Stimulated activated CD8-positive, alpha-beta memory T cell treated with anti-CD3 and anti-CD28 coated beads, Interleukin-7, amount 100 ng/mL, for 4 hours (primary cell): ENCODE measurements at places on chromosomes 2 and 18.

DNA sequence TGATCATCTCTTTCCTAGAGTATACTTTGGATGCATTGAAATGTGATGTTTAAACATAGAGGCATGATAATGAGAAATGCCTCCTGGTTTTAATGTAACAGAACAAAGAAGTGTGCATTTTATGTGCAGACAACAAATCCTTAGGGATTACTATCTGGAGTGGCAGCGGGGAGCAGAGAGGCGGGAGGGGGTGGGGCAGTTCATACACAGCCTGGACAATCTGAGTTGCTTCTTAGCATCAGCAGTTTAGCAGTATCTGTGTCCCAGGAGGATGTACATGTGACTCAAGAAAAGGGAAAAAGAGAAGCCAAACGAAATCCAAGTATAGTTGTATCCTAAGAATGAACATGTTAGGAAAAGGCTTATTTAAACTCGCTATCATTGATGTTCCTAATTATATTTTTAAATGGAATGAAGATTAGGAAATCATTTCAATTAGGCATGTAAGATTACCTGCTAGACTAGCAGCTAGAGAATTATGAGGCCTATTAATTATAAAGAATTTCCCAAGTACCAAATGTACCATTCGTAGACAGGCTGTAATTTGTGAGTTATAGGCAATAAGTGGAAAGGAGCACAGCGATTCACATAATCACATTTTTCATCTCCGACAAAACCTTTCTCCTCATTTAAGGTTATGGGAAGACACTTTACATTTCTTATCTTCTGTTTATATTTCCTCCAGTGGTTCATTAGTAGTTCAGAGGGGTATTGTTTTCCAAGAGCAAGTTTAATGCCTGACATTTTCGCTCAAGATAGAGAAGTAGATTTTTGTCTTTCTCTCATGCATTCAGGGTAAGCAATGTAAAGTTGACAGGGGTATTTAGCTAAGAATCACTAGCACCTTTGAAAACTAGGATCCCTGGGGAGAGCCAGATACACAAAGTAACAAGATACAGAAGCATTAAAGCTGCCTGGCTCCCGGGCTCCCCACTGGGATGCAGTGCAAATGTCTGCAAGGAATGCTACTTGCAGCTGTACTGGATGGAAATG, 141.3 kb upstream of the NOSTRIN start:
- no peak for DNase-seq

DNA sequence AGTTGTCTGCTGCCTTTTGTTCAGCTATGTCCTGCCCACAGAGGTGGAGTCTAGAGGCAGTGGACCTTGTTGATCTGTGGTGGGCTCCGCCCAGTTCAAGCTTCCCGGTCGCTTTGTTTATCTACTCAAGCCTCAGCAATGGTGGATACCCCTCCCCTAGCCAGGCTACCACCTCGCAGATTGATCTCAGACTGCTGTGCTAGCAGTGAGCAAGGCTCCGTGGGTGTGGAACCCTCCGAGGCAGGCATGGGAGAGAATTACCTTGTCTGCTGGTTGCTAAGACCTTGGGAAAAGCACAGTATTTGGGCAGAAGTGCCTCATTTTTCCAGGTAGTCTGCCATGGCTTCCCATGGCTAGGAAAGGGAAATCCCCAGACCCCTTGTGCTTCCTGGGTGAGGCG, 146.0 kb downstream of the KCNJ3 start:
- no peak for DNase-seq

DNA sequence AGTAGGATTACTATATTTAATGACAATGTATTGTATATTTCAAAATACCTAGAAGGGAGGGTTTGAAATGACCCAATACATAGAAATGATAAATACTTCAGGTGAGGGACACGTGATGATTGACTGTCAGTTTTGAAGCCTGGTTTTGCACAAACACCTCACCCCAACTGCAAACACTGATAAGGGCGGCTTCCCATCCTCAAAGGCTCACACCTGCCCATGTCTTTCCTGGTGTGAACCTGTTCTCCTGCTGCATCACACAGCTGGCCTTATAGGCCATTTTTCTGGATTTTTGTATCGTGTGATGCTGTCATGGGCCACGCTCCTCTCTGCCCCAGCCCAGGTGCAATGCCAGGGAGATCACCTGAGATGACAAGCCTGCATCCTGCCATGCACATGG, 166.5 kb upstream of the NCK2 start:
- no peak for DNase-seq

- no peak for DNase-seq
Measured at GRCh38 chr18:23204589-23205235, 69.4 kb downstream of the CABLES1 start.

- DNase-seq: no peak
Measured at GRCh38 chr2:134079373-134079772, 174.5 kb upstream of the MGAT5 start.

DNA sequence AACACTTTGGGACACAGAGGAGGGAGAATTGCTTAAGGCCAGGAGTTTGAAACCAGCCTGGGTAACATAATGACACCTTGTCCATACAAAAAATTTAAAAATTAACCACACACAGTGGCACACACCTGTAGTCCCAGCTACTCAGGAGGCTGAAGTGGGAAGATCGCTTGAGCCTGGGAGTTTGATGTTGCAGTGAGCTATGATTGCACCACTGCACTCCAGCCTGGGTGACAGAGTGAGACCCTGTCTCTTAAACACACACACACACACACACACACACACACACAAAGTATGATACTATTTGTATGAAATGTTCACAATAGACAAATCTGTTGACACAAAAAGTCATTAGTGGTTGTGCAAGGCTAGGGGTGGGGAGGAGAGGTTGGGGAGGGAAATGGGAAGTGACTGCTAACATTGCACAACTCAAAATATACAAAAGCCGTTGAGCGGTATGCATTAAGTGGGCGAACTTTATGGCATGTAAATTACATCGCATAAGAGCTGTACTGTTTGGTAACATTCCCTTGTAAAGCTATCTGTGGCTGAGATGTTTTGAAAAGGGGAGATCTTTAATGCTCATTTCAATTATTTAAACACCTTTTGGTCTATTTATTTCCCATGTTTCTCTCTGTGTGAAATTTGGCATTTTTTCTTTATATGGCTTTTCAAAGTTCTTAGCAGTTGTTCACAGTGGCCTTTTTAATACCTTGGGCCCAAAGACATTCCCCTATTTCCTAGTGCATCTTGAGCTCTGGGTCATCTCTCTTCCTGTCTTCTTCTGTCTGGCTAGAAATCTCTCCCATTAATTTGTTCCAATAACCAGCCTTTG, 58.9 kb upstream of the ZNF516 start:
- no peak for DNase-seq
